ENCODE measurements at places on chromosomes 7 and 10.

DNA sequence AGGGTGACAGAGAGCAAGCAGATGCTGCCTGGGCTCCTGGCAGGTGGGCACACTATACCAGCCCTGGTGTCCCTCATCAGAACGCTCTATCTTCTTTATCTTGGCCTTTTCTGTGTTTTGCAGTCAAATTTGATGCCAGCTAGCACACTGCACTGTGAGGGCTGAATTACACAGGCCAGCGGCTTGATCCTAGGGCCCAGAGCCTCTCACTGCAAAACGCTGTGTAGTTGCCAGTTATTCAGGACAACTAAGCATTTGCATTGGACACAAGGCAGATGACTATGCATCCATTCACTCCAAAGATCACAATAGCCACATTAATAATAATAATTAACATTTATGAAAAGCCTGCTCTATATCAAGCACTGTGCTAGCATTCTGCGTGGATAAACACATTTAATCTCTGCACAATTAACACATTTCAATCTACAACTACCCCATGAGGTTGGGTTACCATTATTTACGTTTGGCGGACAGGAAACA lies 100.3 kb downstream of the PAXIP1 start:
- no peak for DNase-seq

- DNase-seq: no peak
Measured at GRCh38 chr10:118701529-118702323, 53.0 kb downstream of the CACUL1 start.

GRCh38 chr10:112948196-112948595 lies 1.9 kb upstream of the TCF7L2 start:
- no peak for DNase-seq

GRCh38 chr7:66894463-66895080 lies 26.5 kb upstream of the TMEM248 start:
- no peak for DNase-seq

GRCh38 chr10:29064680-29065079 lies 224.2 kb upstream of the LYZL1 start:
- no peak for DNase-seq

GRCh38 chr7:126569402-126569801 lies 683.3 kb downstream of the GRM8 start:
- DNase-seq: no peak

DNA sequence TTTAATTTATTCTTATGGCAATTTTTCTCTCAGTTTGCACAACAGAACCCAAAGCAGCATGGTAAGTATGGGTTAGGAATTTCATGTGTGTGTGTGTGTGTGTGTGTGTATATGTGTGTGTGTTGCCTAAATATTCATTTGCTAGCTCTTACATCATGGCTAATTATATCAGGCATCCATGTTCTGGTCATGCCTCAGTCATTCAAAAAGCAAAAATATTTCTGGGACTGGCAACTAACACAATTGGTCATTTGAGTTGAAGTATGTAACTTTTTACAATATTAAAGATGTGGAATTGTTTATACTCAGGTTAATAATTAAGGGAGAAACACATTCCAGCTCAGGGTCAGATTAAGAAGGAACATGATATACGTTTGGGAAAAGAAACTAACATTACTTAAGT lies 67.6 kb upstream of the PHYHIPL start:
- DNase-seq: no peak

GRCh38 chr10:44865289-44865671 lies 45.9 kb upstream of the TMEM72 start:
- no peak for DNase-seq

- DNase-seq: no peak
Measured at GRCh38 chr10:510415-510881, 179.0 kb downstream of the DIP2C start.

DNA sequence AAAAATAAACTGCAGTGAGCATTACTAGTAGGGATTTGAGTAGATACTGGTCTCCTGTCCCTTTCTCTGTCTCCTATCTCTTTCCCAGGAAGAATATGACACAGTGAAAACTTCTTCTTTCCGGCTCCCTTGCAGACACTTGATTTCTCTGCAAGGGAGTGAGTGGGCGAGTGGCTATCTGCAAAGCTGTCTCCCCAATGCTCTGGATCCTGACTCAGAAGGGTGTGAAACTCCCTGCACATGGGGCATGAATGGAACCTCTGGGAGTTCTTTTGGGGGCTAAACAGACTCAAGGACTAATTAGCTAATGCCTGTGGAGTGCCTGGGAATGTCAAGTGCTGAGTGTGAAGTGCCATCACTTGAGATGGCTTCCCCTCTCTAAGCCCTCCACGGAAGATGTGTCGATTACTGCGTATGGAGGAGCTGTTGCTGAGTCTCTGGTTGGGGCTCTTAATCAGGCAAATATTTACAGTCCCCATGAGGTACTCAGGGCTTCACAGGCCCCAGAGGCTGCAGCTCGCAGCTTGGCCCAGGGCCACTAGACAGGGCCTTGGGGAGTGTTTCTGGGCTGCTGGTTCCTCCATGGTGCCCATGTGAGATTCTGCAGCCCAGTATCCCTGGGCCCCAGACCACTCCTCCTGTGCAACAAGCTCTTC lies 139.8 kb downstream of the RPS24 start:
- DNase-seq: no peak

- no peak for DNase-seq
Measured at GRCh38 chr7:102993718-102994029, 80.9 kb downstream of the LRRC17 start.

DNA sequence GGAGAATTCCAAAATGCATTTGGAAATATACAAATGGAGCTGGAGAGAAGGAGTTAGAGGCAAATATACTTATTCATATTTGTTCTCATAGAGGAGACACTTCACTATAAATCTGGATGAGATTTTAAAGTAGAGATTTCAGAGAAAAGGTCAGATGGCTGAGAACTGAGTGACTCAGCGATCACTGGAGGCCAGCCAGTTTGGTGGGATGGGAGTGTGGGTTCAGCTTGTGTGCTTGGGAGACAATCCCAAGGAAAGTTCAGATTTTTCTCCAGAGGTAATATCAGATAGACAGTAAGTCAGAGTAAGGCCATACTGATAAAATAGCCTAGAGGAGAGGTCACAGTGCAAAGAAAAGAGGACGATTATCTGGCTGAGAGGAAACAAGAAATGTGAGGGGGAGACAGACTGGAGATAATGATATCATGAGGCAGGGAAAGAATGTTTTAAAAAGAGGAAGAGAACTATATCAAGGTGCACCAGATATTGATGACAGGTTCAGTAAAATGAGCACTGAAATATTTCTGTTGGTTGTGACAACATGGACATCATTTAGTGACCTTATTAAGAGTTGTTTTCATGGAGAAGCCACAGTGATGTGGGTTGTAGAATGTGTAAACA lies 67.0 kb downstream of the MDFIC start:
- no peak for DNase-seq

GRCh38 chr7:100516135-100516812 lies 22.7 kb upstream of the AGFG2 start:
- DNase-seq: peak; percentile 12

GRCh38 chr7:128831994-128832879 lies 2.0 kb downstream of the FLNC start:
- DNase-seq: no peak

DNA sequence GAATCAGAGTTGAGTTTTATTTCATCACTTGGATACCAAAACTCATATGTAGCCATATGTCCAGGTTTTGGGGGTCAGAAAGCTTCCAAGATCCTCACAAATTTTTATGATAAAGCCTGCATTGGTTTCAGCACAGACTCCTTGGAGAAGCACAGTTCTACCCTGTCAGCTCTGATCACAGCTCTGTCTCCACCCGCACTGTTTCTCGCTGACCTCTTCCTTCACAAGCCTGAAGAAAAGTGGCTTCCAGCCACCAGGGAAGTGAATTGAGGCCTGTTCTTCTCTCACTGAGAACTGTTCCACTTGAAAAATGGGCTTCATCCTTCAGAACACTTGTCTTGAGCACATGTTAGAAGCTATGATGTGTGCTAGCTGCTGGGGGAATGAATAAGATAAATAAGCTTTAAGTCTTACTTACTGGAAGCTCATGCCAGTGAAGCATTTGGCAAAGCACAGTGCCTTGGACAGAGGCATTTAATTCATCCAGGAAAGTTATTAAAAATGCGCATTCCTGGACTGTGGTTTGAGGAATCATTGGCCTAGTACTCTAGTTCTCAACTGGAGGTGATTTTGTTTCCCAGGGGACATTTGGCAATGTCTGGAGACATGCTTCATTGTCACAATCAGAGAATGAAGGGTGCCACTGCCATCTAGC lies 133.6 kb downstream of the BMPER start:
- no peak for DNase-seq

DNA sequence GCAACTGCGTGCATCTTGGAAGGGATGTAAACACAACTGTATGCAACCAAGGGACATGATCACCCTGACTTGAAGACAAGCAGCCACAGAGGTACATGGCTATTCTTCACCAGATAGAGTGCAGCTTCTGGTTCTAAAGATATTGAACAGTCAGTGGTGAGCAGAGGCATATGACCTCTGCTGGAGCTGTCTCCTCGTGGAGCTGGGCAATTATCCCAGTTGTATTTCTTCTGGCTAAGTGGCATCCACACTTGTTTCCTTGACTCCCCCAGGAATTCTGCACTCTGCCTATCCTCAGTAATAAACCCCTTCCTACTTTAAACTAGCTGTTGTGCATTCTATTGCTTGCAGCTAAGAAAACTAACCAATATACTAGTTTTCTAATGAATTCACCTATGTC lies 216.8 kb downstream of the THSD7A start:
- DNase-seq: no peak

GRCh38 chr10:26486990-26487850 lies 49.1 kb downstream of the APBB1IP start:
- peak; percentile 28 for DNase-seq

DNA sequence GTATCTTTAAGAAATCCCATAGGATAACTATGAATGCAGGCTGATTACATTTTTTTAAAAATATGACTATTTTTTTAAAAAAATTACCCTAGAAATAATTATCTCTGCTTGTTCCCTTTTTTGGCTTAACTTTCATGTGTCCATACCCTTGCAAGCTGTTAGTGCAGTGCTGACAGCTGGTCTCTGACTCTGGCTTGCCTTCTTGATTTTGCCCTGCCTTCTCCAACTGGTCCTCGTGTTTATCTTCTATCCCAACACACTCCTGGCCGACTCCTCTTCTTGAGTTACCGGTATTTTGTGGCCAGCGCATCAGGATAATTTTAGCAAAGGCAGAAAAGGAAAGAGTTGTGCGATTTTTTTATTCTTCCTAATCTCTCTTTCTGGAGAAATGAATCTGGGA lies 111.7 kb upstream of the STARD3NL start:
- no peak for DNase-seq

DNA sequence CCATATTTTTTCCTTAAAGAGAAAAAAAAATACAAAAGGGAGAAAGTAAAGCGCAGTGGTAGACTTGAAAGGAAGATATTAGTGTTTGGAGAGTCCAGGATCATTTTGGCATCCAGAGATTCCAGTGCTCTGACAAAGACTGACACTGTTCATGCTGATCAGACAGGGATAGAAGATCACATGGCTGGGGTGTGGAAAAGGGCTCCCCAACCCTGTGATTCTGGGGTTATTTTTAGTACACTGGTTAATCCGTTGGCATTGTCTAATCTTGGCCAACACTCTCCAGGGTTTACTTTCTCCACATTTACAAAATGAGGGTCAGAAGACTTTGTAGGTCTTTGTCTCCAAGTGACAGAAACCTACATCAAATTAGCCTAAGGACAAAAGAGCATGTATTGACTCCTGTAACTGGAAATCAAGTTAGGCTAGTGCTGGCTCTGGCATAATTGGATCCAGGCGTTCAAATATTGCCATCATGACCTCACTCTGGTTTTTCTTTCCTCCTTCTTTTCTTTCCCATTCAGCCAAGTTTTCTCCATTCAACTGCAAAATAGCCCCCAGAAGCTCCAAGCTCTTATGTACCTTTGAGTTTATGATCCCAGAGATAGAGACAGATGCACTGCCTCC lies 181.6 kb downstream of the PHTF2 start:
- no peak for DNase-seq

DNA sequence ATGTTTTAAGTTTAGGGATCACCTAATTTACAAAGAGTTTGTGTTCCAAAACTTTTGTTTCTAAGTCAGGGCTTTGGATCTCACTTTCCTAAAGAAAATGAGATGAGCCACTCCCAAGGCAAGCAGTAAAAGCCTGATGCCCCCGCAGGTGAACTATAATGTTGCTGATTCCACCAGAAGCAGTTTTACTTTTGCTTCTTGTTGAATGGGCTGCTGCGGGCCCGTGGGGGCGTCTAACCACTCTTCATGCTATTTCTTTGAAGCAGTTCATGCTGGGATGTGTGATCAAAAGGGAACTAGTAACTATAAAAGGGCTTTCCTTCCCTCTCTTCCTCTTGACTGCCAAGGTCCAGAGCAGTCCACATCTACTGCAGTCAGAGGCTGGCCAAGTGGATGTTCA lies 118.7 kb upstream of the NEBL start:
- no peak for DNase-seq

DNA sequence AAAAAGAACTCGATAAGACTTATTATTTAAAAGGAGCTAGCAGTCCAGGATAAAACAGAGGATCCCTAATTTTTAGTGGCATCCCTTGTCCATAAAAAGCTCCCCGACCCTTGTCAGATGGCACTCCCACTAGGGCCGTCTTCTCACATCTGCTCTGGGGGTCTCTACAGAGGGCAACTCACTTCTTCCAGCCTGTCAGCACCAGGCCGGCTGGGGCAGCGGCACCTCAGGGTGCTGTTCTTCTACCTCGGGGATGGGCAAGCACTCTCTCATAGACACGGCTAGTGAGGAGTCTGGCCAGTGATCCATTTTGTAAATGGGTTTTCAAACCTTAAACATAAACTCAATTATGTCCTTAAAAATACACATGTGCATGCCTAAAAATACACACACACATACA lies 134.7 kb downstream of the PRPF18 start:
- no peak for DNase-seq

- no peak for DNase-seq
Measured at GRCh38 chr10:115827231-115828009, 445.6 kb downstream of the GFRA1 start.

- DNase-seq: no peak
Measured at GRCh38 chr10:109780997-109781396, 142.3 kb downstream of the XPNPEP1 start.
